ENCODE measurements at places on chromosomes 7 and 10.
A peak's percentile ranks its signal among the peaks of the same experiment; 100 is the strongest.

DNA sequence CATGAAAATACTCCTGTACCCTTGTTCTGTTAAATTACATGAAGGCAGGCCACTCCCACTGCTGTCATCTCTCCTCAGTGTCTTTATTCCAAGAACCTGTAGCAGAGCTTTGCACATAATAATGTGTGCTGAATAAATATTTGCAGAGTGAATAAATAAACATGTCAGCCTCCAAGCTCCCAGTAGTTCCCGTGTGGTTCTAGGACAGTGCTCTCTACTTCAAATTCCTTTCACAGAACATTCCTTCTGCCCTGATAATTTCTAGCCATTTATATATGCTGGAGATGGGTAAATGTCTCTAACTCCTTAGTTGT, 20.3 kb upstream of the HYAL4 start:
- no peak for DNase-seq

DNA sequence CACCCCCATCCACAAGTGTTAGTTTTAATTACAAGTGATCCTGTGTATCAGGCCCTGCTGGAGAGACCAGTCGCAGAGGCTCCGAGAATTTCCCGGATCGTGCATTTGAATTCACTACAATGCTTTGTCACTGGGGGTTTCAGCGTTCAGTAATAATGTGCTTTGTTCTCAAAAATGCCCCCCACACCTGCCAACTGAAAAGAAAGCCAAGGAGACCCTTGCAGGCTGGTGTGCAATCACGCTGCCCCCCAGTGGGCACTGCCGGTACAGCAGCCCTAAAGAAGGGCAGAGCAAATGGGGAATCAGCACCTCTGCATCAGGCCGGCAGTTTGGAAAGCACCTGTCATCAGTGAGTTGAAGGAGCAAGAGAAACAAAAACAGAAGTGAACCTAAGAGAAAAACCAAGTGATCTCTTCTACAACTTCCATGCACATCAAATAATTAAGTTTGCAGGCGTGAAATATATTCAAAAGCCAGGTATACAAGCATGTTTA, 177.6 kb downstream of the PARD3 start:
- DNase-seq = peak; percentile 42

- no peak for DNase-seq
These were observed 3.3 kb downstream of the NUDT13 start for GRCh38 chr10:73113551-73113950.

DNA sequence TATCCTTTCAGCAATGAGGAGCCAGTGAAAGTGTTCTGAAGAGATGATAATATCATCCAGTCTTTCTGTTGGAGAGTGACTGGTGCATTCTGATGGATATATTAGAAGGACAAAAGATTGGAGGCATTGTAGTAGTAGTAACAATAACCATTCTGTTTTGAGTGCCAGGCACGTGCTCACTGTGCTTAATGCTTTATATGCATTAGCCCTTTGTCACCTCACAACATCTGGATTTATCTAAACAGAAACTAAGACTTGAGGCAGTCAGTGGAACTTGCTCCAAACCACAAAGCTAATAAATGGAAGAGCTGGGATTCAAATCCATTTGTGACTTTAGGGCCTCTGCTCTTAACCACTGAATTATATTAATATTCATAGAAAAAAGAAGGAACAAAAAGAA, 84.5 kb upstream of the OIT3 start:
- DNase-seq = no peak

- no peak for DNase-seq
These were observed 19.4 kb downstream of the MKLN1 start for GRCh38 chr7:131346885-131347592.

- DNase-seq = no peak
These were observed 11.1 kb downstream of the MSRB2 start for GRCh38 chr10:23106331-23107072.

DNA sequence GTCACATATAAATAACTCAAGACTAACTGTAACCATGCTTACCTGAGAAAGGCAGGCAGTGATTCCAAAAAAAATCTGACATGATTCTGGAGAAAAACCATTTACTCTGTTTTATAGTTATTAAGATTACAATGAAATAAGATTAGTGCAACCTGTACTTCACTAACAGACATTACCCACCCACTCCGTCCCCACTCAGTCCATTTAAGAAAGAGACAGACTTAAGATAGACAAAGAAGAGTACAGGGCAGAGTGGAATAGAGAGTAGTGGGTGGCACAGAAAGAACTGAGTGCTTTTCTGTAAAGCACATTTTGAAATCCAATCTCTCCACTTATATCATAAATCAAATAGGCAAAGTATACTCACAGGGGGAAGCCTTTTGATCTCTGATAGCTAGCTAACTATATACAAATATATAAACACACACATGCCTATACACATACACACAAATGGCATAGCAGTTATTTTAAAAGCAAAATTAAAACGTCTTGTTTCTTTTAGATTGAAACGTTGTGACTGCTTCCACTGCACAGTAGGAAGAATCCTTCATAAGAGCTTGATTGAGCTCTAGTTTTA, 11.9 kb downstream of the PAXIP1 start:
- DNase-seq = no peak

- DNase-seq = no peak
These were observed 171.3 kb downstream of the MAGI2 start for GRCh38 chr7:79282070-79282694.

DNA sequence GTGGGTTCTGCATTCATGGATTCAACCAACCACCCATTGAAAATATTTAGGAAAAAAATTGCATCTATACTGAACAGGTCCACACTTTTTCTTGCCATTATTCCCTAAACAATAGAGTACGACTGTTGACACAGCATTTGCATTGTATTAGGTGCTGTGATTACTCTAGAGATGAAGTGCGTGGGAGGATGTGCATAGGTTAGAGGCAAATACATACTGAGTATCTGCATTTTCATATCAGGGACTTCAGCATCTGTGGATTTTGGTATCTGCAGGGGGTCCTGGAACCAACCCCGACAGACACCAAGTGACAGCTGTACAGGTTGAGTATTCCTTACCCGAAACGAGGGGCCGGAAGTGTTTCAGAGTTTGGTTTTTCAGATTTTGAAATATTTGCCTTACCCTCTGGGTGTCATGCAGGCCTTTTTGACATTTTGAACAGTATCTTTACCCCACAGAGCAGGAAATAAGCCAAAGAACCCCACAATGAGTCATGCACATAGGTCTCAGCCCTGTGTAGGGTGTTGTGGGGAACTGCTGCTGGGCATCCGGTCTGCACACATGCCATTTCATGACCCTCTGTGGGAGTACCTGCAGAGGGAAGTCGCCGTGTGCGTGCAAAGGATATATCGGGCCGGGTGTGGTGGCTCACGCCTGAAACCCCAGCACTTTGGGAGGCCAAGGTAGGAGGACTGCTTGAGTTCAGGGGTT, 14.5 kb downstream of the NUDT5 start:
- peak; percentile 60 for DNase-seq

GRCh38 chr7:68393051-68393450, 1205.2 kb upstream of the AUTS2 start:
- no peak for DNase-seq

DNA sequence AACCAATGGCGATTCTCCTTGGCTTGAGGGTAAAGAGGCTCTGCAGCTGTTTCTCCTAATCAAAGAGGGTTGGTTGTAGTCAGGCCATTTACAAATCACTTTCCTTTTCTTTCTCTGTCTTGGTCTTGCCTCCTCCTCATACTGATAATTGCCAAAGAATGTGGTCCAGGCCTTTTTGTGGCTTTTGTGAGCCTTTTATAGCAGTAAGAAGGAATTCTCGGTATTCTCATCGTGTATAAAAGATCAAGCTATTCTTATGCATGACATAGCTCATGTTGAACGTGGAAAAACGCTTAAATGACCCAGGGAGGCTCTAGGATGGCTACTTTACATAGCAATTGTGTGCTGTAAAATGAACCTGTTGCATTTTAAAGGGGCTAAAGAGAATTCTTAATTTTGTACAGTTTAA, 62.6 kb downstream of the RBM20 start:
- no peak for DNase-seq

GRCh38 chr7:103630318-103630717, 184.3 kb upstream of the SLC26A5 start:
- DNase-seq = no peak

All from activated gamma-delta T cell treated with anti-CD3 and anti-CD28 coated beads, Interleukin-2, amount 50 U/mL, for 16 hours (primary cell).